ENCODE measurements at places on chromosomes 4 and X.

DNA sequence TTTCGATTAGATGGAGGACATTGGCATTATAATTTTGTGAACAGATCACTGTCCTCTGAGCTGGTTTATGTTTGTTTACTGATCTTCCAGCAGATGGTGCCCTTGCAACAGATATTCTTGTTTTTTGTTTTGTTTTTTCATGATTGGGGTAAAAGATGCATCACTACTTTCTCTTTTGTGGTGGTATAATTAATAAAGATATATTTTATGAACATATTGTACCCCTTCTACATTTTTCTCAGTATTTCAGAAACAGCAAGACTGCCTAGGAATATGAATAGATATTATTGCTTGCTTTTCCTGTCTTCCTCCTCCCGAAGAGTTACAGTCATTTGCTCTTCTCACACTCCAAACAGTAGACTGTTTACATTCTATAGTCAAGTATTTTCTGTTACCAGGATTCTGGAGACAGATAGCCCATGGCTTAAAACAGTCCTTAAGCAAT lies 905.2 kb downstream of the TRAM1L1 start:
- no peak for DNase-seq

DNA sequence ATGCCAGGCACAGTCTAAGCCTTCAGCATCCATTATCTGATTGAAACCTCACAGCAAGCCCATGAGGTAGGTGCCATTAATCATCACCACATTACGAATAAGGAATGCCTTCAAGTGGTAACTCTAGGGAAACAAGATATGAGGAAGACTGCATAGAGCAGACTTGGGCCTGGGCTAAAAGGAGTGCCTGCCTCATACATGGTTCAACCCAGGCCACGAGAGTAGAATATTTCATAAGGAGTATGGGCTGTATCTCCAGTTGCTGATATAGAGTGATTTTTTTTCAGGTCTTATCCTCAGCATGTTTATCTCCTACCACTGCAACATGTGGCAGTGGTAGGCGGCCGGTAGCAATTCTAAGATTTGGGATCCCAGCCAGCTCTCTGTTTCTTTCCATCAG lies 51.7 kb downstream of the ATP11C start:
- DNase-seq: no peak

DNA sequence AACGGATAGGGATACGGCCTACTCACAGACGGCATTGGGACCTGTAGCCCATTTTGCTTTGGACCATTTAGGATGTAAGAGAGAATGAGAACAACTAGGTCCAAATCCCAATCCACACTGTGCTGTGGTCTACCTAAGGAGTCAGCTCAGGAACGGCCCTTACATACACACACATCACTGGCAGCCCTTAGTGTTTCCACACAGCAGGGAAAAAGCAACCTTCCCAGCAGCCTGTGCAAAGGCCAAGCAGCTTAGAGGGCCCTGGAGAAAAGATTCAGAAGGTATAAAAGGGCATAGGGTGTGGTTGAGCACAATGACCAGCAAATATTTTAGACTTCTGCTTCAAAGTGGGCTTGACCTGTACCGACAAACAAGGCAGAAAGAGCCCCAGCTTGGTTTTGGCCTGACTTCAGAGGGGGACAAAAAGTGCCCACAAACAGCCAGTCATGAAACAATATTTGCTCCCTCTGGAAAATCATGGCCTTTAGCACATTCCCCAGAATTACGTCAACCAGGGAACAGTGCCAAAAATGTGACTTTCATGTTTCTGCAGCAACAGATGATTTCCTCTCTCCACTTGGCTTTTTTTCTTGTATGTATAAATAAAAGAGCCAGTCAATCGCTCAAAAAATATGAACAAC lies 359.5 kb upstream of the FGF16 start:
- DNase-seq: peak; percentile 16

GRCh38 chr4:24889991-24890390 lies 22.9 kb downstream of the CCDC149 start:
- no peak for DNase-seq

- no peak for DNase-seq
Measured at GRCh38 chrX:107505223-107505622, 55.8 kb downstream of the FRMPD3 start.

- DNase-seq: no peak
Measured at GRCh38 chr4:53532521-53532920, 58.8 kb downstream of the LNX1 start.

- no peak for DNase-seq
Measured at GRCh38 chr4:42302348-42302747, 94.9 kb upstream of the SHISA3 start.

- no peak for DNase-seq
Measured at GRCh38 chr4:66539745-66540144, 869.5 kb upstream of the EPHA5 start.

DNA sequence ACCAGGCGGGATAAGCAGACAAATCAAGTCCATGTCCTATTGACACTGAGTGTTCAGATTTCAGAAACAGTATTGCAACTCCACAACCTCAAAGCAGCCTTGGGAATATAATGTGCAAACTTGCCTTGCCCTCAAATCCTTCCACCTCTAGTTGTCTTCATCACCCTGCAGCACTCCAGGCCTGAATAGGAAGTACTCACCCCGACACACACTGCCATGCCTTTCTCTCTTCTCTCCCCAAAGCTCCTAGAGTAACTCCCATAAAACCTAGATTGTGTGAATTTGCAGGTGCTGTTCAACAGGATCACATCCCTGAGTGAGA lies 19.6 kb downstream of the ACSL1 start:
- DNase-seq: no peak

GRCh38 chr4:30056016-30056766 lies 664.0 kb upstream of the PCDH7 start:
- no peak for DNase-seq

DNA sequence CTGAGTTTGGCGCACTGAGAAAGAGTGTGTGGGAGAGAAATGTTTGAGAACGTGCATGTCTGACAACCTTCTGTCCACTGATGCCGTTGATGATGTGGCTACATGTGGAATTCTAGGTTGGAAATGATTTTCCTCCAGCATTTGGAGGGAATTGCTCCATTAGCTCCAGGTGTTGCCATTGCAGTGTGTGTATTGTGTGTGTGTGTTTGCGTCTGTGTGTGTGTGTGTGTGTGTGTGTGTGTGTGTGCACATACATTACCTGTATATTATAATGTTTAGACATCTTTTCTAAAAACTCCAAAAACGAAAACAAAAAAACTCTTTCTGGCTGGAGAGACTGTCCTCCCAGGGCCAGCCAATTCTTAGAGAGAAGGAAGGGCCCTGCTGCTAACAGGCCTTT lies 18.2 kb upstream of the MECP2 start:
- no peak for DNase-seq

- DNase-seq: peak; percentile 49
Measured at GRCh38 chr4:123649645-123650391, 253.2 kb downstream of the SPRY1 start.

DNA sequence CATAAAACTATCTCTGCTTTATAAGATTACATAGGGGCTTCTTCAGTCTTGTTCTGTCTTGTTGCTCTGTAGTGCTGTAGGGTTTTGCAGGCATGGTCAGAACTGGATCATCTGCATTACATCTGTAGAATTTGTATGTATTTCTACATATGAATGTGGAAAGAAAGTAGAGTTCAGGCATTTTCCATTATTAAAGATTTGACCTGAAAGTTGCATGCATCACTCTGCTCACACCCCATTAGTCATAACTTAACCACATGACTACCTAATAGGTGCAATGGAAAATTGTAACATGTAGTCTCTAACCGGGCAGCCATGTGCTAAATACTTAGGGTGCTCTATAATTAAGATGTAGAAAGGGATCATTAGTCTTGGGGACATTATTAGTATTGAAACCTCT lies 45.7 kb upstream of the AGA start:
- DNase-seq: no peak

DNA sequence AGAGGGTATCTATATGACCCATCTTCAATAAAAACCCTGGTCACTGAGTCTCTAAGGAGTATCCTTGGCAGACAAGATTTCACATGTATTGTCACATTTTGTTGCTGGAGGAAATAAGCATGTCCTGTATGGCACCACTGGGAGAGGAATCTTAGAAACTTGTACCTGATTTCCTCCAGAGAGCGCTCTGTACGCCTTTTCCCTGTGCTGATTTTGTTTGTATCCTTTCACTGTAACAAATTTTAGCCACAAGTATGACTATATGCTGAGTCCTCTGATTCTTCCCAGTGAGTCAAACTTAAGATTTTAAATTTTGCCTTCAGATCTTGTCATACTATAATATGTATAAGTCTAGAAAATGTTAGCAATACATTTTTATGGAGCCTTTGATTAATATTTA lies 102.8 kb downstream of the ITIH6 start:
- no peak for DNase-seq

DNA sequence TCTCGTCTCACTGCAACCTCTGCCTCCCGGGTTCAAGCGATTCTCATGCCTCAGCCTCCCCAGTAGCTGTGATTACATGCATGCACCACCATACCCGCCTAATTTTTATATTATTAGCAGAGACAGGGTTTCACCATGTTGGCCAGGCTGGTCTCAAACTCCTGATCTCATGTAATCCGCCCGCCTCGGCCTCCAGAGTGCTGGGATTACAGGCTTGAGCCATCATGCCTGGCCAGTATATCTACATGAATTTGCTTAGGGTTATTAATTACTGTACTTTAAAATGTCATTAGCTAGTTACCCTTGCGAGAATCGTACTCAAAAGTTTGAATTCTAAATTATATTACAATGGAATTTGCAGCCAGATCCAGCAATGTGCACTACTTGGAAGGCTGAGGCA lies 8.9 kb downstream of the CPEB2 start:
- DNase-seq: no peak
